ENCODE measurements at places on chromosomes 2 and 18.
A peak's percentile ranks its signal among the peaks of the same experiment; 100 is the strongest.

DNA sequence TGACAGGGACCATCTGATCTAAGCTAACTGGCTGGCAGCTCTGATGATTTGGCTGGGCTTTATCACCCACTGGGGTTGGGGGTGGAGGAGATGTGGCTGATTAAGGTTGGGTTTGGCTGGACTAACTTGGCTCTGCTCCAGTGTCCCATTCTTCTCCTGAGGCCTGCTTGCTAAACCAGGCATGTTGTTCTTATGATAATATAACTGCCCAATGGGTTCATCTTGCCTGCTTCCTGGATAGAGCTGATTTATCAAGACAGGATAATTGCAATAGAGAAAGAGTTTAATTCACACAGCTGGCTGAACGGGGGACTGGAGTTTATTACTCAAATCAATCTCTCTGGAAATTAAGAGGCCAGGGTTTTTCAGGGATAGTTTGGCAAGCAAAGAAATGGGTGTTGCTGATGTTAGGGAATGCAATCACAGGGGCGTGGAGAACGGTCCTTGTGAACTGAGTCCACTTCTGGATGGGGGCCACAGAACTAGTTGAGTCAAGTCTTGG lies 150.4 kb downstream of the PTH2R start:
- DNase-seq, result no peak

GRCh38 chr2:181041661-181042060 lies 61.3 kb downstream of the UBE2E3 start:
- DNase-seq, result no peak

GRCh38 chr18:5110266-5110665 lies 86.8 kb downstream of the AKAIN1 start:
- DNase-seq, result no peak

DNA sequence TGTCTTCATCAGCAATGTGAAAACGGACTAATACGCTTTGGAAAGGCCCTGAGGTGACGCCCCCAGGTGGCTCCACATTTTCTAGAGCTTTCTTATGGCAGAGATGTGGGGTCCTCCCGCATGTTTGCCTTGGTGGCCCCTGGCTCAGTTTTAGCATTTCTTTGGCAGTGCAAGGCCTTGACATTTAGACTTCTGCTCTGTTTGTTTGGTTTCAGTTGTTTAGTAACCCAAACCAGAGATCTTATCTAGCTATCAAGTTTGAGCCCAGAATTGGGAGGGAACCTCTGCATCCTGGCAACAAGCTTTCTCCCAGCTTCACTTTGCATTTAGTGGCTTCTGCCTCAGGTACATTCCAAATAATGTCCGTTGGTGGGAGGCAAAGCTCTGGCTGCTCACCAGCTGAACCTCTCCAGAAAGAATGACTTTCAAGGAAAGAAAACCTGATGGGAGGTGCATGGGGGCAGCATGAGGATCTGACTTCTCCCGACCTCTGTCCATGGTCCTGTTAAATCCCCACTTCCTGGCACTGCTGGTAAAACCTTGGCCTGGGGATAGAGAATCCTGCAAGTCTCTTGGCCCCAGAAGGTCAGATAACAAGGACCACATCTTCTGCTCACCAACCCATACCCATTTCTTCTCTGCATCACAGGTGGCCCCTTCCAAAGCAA lies 12.0 kb upstream of the MBP start:
- DNase-seq, result no peak

DNA sequence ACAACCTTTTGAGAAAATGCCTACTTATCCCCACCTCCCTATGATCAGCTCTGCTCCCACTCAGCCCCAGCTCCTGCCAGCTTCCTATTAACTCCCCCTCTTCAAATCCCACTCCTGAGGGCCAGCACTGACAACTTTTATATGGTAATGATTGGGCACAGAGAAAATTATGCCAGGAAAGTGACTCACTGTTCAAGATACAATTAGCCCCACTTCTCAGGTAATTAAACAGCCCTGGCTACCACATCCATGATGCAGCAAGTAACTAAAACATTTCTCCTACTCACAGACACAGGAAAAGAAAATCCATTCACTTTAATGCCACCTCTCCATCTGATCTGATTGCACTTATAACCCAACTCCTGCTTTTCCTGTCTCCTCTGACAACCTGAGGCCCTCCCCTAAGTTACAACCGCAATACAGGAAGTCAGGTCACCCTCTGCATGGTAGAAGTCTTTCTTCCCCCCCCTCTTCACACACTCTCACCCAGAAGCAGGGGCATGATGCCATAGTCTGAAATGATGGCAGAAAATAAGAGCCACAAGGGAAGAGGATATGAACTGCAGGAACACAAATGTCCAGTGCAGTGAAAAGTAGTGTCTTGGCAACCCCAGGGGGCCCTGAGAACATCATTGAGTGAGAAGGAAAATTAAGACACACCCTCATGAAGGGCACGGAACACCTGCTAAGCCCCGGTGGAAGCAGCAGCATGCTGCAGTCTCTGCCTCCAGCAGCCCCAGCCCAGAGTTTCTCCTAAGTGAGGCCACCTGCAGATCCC lies 54.4 kb downstream of the STK39 start:
- no peak for DNase-seq

- DNase-seq, result no peak
Measured at GRCh38 chr2:54042897-54043620, 72.3 kb upstream of the PSME4 start.

DNA sequence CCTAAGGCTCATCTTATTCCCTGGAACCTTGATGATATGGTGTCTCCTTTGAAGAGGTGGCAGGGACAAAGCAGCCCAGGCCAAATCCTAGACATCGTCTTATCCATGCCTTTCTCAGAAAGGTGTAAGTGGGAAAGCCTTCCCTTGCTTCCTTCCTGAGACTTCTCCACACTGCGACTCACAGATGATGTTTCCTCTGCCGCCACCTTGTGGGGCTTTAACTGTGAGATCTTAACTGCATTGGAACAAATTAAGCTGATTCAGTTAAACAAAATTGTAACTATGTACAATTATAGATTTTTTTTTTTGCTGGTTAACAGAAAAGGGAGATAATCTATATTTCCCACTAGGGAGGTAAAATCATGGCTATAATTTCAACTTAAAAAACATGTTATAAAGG lies 10.0 kb upstream of the GCA start:
- DNase-seq, result no peak

GRCh38 chr2:195587966-195588365 lies 69.1 kb upstream of the SLC39A10 start:
- no peak for DNase-seq

GRCh38 chr18:36469461-36469860 lies 171.9 kb downstream of the FHOD3 start:
- no peak for DNase-seq

DNA sequence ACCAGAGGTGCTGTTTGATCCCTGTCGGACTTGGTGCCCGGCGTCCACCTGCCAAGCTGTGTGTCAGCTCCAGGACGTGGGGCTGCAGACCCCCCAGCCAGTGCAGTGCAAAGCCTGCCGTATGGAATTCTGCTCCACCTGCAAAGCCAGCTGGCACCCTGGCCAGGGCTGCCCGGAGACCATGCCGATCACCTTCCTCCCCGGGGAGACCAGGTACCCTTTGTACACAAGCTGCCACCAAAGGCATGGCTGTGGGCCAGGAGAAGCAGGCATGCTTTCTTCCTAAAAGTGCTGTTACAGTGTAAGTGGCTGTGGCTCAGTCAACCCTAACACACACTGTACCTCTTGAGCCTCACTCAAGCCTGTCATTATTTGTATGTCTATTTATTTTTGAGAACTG lies 103.3 kb downstream of the RNF144A start:
- no peak for DNase-seq

GRCh38 chr2:12787891-12788801 lies 71.4 kb downstream of the TRIB2 start:
- DNase-seq, result no peak

- DNase-seq, result no peak
Measured at GRCh38 chr2:233013027-233013461, at the start of gene NGEF. TSS of gene NGEF (minus strand) at chr2:233013256. CDS start at chr2:232974890, 38,366 bp downstream.

GRCh38 chr2:112706170-112706664 lies 14.6 kb upstream of the NT5DC4 start:
- DNase-seq, result peak; percentile 61

GRCh38 chr18:56516789-56517188 lies 121.6 kb downstream of the TXNL1 start:
- DNase-seq, result no peak

DNA sequence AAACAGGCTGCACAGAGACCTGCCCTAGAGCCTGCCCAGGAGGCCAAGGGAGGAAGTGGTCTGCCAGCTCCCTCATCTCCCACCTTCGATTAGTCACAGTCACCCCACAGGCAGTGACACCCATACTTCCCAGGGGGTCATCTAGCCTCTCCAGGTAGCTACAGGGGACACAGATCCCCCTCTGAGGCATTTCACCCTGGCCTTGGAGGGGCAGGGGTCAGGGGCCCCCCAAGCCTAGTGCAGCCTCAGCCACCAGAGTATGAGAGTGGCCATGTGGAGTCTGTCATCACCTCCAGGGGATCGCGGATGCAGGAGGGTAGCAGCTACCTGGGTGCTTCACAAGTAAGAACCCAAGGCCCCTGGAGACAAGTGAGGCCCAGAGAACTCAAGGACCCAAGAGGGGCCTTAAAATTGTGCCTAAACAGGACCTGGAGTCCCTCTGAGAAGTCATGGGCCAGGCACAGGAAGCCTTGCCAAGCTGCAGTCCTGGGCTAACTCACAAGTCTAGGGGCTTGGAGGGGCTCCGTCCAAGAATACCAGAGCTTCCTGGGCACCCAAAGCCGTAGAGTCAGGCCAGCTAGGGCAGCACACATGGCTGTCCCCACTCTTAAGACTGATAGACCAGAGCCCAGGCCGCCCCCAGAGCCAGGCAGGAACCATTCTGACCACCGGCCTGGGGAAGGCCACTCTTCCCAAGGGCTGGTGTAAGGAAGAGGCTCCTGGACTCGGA lies 354.3 kb upstream of the ID2 start:
- no peak for DNase-seq

- DNase-seq, result no peak
Measured at GRCh38 chr18:50468807-50469206, 91.1 kb upstream of the MAPK4 start.

Data from GM12864 (cell line).